Activated T-cell treated with anti-CD3 and anti-CD28 coated beads, Interleukin-2, amount 50 U/mL, for 24 hours (primary cell): ENCODE measurements at places on chromosomes 3 and 15.

DNA sequence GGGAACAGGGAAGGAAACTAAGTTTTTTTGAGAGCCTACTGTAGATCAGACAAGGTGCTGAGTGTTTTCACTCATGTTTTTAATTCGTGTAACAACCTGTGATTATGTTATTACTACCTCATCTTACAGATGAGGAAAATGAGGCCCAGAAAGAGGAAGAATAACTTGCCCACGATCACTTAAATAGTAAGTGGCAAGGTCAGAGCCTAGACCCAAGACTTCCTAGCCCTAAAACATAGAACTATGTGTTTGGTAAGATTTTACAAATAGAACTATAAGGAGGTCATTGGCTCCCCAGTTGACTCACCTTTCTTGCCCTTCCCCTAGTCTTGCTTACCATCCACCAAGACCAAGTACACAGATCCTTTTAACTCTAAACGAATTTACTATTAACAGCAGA is 13.7 kb downstream of the SENP8 start:
- DNase-seq = no peak

- DNase-seq = no peak
These were observed 130.7 kb upstream of the GOLGA6L4 start for GRCh38 chr15:84104853-84105252.

- DNase-seq = no peak
These were observed 856.5 kb upstream of the ARPP21 start for GRCh38 chr3:34782871-34783270.

DNA sequence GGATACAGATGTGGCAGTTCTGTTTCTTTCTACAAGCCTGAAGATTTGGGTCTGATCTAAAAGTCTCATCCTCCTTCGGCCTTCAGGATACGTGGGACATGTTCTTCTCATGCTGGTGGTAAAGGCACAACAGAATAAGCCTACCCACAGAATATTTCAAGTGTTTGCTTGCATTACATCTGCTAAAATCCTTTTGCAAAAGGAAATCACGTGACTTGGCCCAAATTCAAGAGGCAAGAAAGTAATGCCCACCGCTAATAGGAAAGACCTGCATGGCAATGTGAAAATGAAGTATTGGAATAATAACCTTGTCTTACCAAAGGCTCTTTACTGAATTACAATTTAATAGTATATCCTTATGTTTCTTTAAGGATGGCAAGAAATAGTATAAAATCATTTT is 439.9 kb upstream of the TGFBR2 start:
- DNase-seq = no peak

- DNase-seq = no peak
These were observed 142.3 kb downstream of the PDCD6IP start for GRCh38 chr3:33940736-33941135.

DNA sequence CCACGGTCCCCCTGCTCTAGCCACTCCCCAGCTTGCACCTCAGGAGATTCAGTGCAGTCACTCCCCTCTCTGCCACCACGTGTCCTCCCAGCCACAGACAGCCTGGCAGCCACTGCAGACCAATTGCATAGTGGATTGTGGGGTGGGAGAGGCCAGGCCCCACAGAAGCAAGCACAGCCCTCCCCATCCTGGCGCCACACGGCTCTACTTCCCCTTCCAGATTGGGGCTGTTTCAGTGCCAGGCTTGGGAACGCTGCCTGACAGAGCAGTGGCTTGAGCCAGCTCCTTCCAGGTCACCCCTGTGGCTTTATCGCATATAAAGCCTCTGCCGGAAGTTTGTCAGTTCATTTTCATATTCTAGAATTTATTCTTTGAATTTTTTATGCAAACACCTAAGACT is 90.7 kb downstream of the TMEM266 start:
- DNase-seq = no peak

GRCh38 chr3:147758771-147759170 is 349.6 kb downstream of the ZIC1 start:
- DNase-seq = no peak

GRCh38 chr3:197528190-197528589 is 27.6 kb downstream of the BDH1 start:
- DNase-seq = no peak

DNA sequence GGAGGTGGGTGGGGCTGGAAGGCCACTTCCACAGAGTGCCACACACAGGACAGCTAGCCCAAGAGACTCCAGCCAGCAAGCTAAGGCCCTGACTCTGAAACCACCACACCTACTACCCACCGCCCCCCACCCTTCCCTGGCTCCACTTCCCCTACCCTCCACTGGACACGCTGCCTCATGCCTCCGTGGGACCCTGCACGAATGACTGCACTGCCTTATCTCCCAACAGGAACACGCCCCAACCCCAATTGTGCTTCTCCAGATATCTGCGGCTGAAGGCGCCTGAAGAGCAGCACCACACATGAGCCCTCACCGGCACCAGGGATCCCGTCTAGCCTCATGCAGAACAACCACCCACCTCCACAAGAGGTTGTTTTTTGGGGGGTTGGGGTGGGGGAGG is 2.7 kb downstream of the LINGO1 start:
- no peak for DNase-seq

DNA sequence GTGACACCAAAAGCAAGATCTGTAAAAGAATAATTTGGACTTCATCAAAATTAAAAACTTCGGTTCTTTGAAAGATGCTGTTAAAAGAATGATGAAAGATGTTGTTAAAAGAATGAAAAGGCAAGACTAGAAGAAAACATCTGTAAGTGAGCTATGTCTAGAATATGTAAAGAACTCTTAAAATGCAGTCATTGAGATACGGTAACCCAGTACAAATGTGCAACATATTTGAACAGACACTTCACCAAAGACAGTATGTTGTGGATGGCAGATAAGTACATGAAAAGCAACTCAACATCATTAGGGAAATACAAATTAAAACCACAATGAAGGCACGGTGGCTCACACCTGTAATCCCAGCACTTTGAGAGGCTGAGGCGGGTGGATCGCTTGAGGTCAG is 139.5 kb downstream of the LRIG1 start:
- no peak for DNase-seq

- no peak for DNase-seq
These were observed 9.9 kb upstream of the STRA6 start for GRCh38 chr15:74212494-74212893.

DNA sequence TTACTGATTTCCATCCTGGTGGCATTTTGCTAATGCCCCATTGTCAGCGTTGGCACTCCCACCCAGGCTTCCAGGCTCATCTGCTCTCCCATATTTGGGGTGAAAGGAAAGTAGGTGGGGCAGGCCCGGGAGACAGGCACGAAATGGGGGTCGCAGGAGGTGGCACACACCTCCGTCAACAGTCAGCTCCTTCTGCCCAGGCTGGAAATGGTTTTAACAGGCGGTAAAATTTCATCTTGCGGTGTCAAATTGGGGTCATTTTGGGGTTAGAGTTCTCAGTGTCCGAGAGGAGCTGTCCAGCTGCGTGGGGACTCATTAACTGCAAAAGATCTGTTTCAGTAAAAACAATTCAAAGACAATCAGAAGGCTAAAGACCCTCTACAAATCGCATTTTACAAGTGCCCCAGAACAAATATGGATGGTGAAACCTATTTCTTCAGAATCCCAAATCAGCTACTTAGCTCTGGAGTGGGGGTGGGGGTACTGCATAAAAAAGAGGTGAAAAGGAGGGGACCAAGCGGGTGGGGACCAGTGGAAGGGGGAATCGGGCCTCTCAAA is 4.2 kb upstream of the MEIS2 start:
- no peak for DNase-seq

DNA sequence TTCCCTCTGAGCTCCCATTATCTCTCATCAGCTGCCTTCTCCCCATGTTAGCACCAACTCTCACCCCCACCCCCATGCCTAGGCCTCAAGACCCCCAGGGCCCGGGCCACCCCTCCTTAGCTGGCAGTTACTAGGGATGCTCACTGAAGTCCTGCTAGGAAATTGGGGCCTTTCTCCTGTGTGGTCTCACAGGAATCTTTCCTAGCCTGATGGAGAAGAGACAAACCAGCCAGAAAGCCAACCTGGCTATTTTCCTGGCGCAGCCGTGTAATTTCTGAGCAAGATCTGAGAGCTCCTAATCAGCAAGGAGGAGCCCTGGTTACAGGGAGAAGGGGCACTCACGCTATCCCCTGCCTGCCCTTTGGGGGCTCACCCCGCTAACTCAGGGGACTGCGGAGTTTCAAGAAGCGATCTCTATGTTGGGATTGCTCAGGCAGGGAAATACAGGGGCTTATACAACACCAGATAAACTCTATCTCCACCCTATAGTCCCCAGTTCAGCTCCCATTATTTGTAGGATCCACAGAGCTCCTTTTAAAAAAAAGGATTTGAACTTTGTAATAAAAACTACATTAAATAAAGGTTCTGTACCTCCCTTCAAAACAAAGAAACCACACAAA is 25.2 kb downstream of the NR2F2 start:
- no peak for DNase-seq

GRCh38 chr3:143165211-143165610 is 45.6 kb downstream of the CHST2 start:
- no peak for DNase-seq

DNA sequence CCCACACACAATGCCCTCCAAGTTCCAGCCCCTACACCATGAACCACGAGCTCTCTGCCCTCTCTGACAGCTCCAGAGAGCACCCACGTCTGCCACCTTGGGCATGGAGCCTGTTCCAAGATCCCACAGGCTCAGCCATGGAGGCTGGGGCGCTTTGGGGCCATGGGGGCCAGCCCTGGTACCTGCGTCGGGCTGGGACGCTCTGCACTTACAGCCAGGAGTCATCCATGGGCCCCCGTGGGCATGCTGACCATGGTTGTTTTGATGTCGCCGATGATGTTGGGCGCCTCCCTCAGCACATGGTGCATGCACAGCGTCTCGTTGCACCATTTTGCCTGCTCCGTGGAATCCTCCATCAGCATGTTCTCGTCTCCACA is 51.9 kb upstream of the UBE2Q2 start:
- DNase-seq = no peak

DNA sequence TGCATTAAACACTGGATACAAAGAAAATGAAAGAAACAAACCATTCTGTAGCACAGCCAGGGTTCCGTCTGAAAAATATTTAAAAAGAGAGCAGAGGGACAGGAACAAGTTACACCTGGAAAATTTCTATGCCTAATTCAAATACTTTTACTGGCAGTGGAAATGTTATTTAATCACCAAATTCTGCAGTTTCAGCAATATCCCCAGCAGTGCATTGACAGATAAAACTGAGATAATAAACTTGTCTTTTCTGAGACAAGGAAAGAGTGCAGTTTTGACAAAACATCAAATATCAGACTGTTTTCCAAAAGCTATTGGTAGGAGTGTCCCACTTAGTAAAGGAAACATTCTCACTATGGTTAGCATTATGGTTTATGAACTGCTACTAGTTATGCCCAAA is 173.4 kb upstream of the FAM3D start:
- no peak for DNase-seq

DNA sequence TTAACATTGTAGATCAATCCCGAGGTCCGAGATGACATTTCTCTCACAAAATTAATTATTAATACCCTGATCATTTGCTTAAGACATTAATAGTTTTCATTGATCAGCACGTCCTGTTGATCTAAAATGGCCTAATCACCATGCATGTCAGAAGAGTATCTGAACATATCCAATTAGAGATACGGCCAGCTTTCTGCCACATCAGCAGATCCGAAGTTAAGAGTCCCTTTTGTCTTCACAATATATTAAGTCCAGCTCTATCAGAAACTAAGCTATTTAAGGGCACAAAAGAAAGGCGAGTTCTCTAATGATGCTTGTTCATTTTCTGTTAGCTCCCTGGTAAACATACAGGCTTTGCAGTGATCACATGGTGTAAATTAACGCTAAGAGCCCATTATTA is 470.3 kb downstream of the CNTN4 start:
- no peak for DNase-seq

GRCh38 chr15:35136321-35137189 is 51.5 kb upstream of the NANOGP8 start:
- no peak for DNase-seq

DNA sequence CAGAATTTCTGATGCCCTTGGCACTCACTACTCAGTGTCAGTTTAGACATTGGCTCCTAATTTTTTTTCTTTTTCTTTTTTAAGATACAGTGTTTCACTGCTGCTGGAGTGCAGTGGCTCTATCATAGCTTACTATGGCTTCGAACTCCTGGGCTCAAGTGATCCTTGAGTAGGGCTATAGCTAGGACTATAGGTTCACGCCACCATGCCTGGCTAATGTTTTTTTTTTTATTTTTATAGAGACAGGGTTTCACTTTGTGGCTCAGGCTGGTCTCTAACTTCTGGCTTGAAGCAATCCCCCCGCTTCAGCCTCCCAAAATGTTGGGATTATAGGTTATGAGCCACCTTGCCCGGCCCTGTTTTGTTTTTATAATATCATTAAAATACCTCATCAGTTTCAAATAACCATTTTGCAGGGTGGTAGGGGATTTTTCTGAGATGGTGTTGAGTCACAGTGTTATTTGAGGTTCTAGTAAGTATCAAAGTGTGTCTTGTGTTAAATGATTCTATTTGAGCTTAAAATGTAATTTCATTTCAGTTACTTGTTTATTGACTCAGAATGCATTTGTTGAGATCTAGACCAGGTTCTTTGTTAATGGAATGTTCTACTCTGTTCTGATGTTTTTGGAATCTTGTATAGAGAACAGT is 7.0 kb downstream of the FNDC3B start:
- no peak for DNase-seq

- no peak for DNase-seq
These were observed 126.0 kb downstream of the MYLK start for GRCh38 chr3:123758081-123758564.

DNA sequence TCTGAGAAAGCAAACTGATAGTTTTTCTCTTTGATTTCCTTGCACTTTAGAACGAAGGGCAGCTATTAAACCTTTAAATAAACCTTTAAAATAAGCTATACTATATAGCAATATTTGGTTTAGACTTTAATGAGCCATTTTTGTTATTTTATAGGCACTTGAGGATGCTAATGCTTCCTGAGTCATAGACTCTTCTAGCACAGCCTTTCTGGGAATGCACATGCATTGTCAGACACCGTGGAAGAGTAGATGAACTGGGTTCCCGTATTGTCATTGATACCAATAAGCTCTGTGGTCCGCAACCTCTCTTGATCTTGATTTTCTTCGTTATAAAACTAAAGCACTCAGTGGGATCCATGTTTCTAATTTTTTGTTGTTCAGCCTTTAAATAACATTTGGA is 27.6 kb downstream of the CERS3 start:
- DNase-seq = no peak

- no peak for DNase-seq
These were observed 784.6 kb upstream of the ALCAM start for GRCh38 chr3:104582092-104582491.

GRCh38 chr15:47551079-47551478 is 166.2 kb upstream of the SEMA6D start:
- no peak for DNase-seq

GRCh38 chr3:66577426-66578203 is 76.8 kb upstream of the LRIG1 start:
- no peak for DNase-seq

- DNase-seq = no peak
These were observed 20.8 kb downstream of the ATP13A3 start for GRCh38 chr3:194465920-194466570.

GRCh38 chr3:147538034-147538433 is 128.9 kb downstream of the ZIC1 start:
- no peak for DNase-seq
